ENCODE measurements at places on chromosomes 13 and 19.
A peak's percentile ranks its signal among the peaks of the same experiment; 100 is the strongest.

- DNase-seq, result peak; percentile 44
These were observed 1.1 kb downstream of the HSPB6 start for GRCh38 chr19:35755550-35756376.

DNA sequence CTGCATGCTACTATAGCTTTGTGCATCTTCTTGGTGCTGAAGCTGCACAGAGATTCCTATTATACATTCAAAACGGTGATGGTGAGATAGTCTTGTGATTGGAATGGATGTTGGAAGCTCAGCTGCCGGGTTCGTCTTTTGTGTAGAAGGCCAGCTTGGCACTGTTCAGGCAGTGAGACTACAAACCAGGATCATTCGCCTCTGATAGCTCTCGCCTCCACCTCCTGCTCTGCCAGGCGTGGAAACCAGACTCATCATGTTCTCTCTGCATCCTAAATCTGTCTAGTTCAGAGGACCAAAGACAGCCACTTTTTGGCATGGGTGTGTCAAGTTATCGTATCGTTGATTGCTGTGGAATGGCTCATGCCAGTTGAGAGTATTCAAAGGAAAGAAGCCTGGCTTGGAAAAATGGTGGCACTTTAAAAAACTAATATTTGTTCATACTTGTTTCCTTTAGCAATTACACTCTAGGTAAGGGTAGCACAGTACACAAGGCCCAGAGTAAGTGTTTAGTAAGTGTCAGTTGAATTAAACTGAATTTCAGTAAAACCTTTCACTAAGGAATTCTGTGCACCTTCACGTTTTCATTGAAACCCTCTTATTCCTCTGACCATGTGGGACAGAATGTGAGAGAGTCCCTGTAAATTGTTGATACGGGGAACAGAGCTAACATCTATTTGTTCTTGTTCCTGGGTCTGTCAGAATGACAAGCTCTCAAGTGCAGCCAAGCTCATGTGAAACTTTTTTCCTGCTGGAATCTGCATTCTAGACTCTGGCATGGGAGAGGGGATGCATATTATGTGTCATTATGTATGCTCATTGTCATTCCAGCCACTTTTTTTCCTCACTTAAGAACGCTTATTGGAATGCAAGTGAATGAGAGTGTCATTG, 69.8 kb downstream of the DPY19L3 start:
- DNase-seq, result no peak

DNA sequence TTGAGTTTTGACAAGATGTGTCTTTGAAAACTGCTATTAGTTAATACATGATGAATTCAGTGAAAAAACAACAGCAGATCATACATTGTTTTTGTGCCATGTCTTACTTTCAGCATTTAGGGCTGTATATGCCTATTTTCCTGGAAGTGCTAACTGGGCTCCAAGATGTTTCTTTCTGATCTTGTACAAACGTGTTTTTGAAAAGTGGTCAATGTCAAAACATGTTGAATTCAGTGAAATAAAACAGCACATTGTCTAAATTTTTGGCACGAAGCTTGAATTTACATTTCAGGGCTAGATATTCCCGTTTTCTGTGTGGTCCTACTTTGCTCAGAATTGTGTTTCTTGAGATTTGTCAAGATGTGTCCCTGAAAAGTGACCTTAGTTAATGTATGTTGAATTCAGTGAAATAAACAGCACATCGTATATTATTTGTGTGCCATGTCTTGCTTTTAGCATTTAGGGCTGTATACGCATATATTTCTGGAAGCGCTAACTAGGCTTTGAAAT, 14.7 kb upstream of the PARP4 start:
- no peak for DNase-seq

DNA sequence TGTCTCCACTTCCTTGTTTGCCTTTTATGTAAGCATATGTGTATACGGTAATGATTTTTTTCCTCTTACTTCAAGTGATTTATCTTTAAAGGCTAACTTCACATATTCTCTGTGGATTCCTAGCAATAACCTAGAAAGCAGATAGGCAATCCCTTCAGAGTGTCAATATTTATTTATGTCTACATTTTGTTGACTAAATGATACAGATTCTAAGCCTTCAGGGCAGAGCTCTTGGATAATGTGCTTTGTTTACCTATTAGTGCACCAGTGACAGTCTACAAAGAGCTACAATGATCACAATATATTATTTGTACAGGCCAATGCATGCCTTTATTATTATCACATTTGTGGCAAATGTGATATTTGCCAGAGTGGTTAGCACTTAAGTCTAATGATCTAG, 406.2 kb downstream of the EFNB2 start:
- DNase-seq, result no peak
